ENCODE measurements at places on chromosomes 11 and 22.

DNA sequence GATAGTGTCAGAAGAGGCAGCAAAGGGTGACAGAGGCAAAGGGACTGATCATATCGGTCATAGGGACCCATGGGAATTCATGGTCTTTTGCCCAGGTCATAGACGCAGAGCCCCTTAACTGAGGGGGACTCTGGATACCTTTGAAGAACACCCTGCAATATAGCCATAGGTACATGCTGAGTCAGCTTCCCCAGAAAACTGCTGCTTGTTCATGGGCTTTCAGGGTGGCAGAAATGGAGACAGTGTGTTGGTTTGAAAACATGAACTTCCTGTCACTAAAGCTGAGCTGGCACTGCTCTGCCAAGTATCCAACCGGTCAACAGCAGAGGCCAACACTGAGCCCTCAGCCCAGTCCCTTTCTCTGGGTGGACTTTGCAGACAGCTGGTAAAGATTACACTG is 114.2 kb downstream of the EFCAB6 start:
- no peak for DNase-seq

GRCh38 chr11:87031433-87032170 is 6.1 kb upstream of the TMEM135 start:
- no peak for DNase-seq

DNA sequence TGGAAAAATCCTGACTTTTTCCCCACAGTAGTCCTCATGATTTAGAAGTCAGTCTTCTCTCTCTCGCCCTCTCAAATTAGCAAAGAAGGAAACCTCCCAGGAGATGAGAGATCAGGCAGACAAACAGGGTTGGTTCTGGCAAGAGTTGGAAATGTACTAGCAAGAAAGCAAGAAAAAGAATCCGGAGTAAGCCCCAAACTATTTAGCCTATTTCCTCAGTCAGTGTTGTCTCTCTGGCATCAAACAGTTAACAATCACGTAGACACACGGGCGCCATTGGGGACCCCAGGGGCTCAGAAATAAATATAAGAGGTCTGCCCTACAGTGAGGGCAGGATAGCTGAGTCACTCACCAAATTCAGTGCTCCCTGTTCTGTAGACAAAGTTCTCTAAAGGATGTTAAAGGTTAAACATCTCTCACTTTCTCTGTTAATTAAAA is 4.7 kb downstream of the C11orf52 start:
- DNase-seq, result no peak

DNA sequence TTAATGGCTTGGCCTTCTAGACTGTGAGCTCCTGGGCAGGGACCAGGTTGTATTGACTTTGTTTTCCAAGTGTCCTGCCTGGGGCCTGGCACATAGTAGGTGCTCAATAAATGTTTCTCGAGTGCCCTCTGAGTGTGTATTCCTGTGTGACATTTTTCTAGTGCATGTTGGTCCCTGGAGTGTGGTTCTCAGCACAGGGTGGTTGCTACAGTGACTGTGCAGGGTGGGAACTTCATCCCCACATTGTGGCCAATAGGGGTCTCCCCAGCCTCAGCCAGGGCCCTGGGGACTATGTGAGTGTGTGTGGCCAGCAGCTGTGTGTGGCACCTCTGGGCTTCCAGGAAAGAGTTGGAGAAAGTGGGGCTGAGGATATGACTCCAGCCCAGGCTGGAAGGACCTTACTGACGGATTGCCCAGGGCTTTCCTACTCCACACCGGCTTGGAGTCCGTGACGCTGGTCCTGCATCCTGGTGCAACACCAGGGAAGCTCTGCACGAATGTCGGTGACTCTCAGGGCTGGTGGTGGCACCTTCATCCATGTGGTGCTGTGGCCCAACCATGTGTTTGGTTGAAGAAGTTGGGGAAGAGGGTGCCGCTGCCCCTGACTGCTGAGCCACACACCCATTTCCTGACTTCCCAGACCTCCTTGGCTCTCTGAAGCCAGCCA is 9.0 kb upstream of the MARK2 start:
- DNase-seq, result peak; percentile 24

DNA sequence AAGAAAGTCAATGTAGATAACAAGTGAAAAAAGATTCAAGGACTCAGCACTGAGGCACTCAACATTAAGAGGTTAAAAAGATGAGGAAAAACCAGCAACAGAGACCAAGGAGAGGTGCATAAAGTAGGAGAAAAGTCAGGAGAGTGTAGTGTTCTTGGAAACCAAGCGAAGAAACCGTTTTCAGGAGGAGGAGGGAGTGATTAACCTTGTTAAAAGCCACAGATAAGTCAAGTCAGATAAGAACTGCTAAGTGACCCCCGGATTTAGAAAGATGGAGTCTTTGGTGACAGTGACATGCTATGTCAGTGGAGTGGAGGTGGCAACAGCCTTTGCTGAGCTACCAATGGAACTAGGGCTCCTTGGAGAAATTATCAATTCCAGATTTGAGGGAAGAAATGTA is 13.9 kb upstream of the NARS2 start:
- DNase-seq, result no peak
